ENCODE measurements at places on chromosomes 11 and 22.

DNA sequence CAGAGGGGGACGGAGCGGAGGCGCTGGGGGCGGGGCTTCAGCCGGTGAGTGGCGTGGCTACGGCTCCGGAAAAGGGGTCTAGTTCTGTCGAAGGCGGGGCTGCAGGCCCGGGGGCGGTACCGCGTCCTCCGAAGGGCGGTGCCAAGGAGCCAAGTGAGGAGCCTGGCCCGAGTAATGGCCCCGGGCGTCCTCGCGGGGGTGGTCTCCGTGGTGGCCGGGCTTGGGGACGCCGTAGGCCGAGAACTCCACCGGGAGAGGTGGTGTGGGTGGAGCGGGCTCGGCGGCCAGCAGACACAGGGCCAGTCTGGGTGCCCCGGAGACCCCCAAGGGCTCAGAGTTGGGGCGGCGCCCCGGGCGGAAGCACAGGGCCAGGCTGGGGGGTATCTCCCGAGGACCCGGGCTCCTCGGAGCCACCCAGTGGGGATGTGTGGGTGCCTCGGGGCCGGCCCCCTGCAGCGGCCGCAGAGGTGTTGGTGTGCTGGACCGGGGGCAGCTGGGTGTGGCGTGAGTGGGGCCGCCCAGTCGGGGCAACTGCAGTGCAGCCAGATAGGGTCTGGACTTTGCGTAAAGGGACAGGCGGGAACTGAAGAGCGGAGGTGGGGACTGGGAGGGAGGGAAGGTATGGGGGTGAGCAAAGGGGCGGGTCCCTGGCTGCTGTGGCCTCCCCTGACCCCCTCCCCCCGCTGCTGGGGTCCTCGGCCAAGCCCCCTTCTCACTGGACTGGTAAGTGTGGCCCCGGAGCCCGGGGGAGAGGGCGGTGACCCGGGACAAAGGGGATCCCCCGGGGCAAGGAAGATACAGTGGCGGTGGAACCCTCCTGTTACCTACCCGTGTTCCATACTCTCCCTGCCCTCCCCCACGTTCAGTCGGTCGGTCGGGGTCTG is 838 bp downstream of the FKBP2 start:
- DNase-seq: peak; percentile 52

DNA sequence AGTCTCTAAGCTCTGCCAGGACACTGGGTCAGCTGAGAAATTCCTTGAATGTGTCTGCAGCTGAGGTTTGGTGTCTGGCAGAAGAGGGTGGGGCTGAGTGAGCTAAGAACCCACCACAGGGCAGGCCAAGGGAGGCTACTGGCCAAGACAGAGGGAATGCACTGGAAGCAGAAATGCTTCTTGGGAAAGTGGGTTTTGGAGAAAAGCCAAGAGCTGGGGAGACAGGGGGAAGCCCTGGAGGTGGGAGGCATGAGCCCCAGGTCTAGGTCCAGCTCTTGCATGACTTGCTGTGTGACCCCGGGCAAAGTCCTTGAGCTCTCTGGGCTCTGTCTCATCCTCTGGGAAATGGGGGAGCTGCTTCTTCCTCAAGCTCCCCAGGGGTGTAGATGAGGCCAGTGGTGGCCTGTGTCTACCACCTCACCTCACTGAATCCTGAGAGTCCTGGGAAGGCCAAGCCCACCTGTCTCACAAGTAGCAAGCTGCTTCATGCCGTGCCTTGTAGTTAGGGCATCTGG is 2.3 kb downstream of the MMP11 start:
- DNase-seq: no peak

- DNase-seq: no peak
These were observed 85.6 kb downstream of the KIRREL3 start for GRCh38 chr11:126914941-126915340.

DNA sequence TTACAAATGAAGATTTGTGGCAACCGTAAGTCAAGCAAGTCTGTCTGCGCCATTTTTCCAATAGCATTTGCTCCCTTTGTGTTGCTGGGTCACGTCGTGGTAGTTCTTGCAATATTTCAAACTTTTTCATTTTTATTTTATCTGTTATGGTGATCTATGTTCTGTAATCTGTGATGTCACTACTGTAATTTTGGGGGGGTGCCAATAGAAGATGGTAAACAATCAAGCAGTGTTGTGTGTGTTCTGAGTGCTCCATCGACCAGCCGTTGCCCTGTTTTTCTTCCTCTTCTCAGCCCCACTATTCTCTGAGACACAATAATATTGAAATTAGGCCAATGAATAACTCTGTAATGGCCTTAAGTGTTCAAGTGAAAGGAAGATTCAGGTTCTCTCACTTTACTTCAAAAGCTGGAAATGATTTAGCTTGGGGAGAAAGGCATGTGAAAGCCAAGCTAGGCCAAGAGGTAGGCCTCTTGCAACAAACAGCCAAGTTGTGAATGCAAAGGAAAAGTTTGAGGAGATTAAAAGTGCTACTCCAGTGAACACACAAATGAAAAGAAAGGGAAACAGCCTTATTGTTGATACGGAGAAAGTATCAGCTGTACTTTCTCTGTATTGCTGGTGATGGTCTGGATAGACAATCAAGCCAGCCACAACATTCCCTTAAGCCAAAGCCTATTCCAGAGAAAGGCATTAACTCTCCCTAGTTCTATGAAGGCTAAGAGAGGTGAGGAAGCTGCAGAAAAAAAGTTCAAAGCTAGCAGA is 7.5 kb downstream of the ZC3H12C start:
- no peak for DNase-seq

GRCh38 chr11:35962369-35963138 is 18.7 kb downstream of the LDLRAD3 start:
- no peak for DNase-seq

GRCh38 chr11:101863361-101863760 is 51.4 kb upstream of the CEP126 start:
- DNase-seq: no peak

- no peak for DNase-seq
These were observed 6.5 kb downstream of the FCHSD2 start for GRCh38 chr11:73135346-73136284.

DNA sequence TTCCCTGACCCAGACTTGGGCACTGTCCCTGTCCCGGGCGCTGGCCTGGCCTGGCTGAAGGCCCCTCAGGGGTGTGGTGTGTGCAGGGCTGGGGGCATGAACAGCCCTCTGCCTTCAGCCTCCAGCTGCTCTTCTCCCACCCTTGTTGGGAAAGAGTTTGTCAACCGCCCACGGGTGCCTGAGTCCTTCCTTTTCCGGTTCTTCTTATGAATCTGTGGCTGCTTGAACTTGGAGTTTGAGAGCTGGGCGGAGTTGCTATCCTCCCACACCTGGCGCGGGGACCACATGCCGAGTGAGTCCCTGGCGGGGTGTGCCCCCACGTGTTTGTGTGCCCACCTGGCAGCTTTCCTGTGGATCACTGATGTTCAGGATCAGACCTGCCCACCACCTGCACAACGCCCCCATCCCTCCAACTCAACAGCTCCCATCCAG is 13.4 kb downstream of the NFAM1 start:
- DNase-seq: no peak

DNA sequence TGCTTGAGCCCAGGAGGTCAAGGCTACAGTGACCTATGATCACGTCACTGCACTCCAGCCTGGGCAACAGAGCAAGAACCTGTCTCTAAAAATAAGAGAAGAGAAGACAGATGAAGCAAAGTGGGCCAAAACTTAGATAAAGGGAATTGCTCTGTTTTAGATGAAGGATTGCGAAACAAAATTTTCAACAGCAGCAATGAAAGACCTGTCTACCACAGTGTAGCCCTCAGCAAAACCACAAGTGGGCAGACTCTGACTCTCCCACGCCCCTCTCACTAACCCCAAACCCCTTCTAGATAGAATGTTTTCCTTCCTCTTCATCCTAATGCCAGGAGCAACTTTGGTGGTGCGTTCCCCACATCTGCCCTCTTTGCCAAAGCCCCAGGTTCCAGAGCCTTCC is 105.6 kb upstream of the ALDH3B2 start:
- DNase-seq: no peak

GRCh38 chr11:407651-408123 is 7.1 kb downstream of the SIGIRR start:
- DNase-seq: no peak

DNA sequence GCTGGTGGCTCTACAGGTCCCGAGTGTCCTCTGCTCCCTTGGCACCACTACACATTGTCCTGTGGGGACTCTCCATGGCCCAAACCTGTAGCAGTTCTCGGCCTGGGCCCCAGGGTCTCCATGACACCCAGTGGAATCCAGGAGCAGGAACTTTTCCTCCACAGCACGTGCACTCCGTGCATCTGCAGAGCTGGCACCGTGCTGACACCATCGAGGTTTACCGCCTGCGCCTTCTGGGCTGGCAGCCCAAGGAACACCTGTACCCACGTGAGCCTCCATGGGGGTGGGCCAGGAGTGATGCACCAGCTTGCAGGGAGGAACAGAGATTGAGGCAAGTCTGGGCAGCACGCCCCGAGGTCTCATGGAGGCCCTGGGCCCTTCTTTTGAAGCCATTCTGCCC is 25.2 kb downstream of the TSPAN32 start:
- DNase-seq: no peak

All from stimulated activated naive CD8-positive, alpha-beta T cell treated with anti-CD3 and anti-CD28 coated beads, Interleukin-15, amount 100 ng/mL, for 72 hours (primary cell).